ENCODE measurements at places on chromosomes 3 and 15.

GRCh38 chr3:14678015-14678503 lies 3.1 kb downstream of the C3orf20 start:
- DNase-seq, result no peak

DNA sequence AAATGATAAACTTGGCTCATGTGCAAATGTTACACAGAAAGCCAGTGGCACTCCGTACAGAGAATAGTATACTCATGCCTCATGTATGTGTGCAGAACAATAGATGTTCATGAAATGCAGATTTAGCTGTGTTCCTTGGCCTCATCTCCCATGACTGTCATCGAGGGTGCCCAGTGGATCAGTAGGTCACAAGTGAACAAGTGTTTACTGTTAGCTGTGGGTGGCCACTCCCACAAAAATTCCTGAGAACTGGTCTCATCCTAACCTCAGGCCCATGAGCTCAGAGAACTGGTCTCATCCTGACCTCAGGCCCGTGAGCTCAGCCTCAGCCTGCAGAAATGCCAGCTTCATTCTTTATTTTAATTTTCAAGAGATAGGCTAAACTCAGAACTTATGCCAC lies 124.1 kb downstream of the GADL1 start:
- no peak for DNase-seq

GRCh38 chr3:48634661-48635221 lies 520 bp downstream of the SLC26A6 start:
- peak; percentile 24 for DNase-seq

DNA sequence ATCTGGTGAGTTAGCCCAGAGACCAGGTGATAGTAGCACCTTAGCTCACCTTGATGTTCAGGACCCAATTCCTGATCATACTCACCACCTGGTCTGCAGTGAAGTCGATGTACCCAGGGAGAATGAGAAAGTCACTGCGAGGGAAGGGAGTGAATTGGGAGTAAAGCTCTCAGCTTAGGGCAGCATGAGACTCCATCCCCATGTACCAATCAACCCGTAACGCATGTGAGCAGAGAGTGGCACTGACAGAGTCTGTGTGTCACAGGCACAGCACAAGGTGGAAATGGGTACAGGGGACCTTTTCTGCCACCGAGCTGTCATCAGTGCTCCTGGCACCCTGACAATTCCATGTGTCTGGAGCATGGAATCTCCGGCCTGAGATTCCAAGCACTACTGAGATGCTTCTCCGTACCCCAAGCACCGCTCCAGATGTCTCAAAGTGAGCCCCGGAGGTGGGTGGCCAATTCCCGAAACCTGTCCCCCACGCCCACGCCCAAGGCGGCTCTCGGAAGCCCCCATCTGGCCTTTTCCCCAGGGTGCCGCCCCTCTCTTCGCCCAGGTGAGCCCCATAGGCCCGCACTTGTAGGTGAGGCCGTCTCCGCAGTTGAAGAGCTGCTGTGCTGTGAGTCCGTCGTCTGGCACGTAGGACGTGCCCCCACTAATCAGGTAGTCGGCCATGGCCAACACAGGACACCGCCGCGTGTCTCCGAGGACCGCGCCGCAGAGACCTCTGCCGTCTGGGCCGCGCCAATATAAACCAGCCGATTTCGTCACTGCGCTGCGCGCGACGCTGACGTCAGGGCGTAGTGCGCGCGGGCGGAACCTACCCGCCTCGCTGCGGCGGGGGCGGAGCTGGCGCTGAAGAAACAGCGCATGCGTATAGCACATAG lies at the start of gene IMPDH2:
Gene IMPDH2, minus strand, starts transcription at position 726 of the 890 bp plus-strand sequence. Its CDS starts 48 bp downstream, at position 678.
- peak; percentile 90 for DNase-seq

DNA sequence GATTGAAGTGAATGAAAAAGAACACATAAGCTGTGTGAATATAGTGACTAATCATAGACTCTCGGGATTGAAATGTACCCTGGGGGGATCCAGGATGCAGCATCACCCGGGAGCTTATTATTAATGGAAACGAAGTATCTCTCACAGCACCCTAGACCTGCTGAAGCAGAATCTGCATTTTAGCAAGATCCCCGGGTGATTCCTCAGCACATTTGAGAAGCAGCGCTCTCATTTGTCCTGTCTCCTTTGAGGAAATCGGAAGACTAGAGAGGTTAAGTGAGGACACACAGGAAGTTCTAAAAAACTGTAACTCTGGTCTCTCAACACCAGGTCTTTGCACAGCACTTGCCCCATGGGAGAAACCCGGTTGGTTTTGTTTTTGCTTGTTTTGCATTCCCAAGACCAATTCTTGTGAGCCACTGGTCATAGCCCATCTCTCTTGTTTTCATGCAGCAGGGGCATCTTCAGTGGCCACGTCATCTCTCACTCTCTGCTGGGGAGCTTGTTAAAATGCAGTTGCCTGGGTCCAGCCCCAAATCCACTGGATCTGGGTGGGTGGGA lies 30.2 kb downstream of the ZNF710 start:
- DNase-seq, result peak; percentile 66
